HCEC 1CT (cell line): ENCODE measurements at places on chromosomes 1 and 21.

GRCh38 chr1:30745834-30746208, 11.8 kb downstream of the LAPTM5 start:
- DNase-seq: no peak

DNA sequence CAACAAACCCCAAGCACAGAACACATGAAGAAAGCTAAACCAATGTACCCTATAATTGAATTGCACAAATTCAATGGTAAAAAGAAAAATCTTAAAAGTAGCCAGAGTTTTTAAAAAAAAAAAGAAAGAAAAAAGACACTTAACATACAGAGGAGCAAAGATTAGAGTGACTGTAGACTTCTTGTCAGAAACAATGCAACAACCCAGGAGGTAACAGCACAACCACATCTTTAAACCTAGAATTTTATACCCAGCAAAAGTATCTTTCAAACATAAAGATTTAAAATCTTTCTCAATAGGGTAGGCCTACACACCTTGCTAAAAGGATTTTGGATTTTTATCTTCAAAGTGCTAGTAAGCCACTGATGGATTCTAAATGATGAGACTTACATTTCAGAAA, 64.4 kb downstream of the PHTF1 start:
- DNase-seq: no peak

DNA sequence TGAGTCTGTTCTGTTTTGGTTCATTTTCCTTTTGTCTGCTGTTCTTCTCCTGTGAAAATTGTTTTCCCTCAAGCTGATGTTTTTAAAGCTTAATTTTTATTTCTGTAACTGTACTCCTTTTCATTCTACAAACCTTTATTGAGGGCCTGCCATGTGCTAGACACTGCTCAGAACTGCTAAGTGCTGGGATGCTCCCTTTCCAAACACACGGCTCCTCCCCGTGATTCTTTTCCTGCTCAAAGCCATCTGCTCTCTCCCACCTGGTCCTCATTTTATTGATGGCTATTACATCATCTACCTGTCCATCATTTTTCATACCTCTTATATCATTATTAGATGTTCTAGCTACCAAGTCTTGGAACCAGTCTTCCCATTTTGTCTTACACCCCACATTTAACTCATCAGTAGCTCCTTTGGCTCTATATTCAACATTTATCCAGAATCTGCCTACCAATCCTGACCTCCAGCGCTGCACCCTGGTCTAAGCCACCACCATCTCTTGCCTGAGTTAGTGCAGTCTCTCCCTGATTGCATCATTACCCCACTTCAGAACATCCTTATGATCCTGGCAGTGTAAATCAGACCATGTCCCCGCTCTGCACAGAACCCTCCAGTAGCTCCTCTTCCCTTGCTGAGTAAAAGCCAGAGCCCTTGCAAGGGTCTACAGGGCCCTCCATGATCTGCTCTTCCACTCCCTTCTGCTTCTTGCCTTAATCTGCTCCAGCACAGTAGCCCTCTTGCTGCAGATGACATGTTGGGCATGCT, 118.1 kb downstream of the CACNA1E start:
- no peak for DNase-seq

DNA sequence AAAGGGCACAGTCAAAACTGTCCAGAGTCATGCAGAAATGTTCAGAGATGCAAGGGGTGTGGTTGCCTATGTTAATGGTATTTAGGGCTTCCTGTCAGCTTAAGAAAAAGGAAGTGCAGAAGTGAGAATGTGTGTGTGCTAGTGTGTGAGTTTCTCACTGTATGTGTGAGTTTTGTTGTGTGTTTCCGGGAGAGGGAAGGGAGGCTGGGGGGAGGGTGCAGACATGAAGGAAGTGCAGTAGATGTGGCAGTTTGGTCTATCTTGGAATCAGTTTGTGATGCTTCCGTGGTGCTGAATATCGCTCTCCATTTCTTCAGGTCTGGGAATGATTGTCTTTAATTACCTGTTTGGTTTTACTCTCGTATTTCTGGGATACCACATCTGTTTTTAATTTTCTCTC, 16.5 kb upstream of the ATP6V1G3 start:
- DNase-seq: no peak

- DNase-seq: no peak
Observed at GRCh38 chr1:95631695-95632094, 397.7 kb downstream of the RWDD3 start.

DNA sequence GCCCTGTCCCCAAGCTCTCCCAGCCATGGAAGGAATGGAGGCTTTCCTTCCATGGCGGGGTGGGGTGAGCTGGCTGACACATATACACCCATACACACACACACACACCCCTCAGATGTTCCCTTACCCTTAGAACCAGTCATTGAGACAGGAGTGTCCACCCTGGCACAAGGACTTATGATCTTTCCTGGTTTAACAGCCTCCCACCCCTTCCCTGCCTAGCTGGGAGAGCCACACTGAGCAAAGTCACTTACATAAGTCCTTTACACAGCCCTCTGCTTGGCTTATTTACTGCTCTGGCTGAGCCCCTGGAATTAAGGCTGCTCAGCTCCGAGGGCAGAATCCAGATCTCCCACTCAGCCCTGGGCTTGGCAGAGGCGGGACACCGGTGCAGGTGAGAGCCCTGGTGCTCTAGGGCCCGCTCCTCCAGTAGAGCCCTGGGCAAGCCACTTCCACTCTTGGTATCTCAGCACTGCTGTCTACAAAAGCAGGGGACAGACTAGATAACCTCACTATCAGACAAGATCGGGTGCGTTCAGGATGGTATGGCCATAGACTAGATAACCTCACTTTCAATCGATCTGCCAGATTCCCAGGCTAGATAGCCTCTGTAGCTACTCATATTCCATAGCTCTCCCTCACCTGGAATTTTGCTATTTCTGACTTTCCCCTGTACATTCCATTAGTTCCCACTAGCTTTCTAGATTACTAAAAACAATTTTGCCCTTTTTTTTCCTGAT, 16.7 kb downstream of the SLC6A9 start:
- DNase-seq: no peak

DNA sequence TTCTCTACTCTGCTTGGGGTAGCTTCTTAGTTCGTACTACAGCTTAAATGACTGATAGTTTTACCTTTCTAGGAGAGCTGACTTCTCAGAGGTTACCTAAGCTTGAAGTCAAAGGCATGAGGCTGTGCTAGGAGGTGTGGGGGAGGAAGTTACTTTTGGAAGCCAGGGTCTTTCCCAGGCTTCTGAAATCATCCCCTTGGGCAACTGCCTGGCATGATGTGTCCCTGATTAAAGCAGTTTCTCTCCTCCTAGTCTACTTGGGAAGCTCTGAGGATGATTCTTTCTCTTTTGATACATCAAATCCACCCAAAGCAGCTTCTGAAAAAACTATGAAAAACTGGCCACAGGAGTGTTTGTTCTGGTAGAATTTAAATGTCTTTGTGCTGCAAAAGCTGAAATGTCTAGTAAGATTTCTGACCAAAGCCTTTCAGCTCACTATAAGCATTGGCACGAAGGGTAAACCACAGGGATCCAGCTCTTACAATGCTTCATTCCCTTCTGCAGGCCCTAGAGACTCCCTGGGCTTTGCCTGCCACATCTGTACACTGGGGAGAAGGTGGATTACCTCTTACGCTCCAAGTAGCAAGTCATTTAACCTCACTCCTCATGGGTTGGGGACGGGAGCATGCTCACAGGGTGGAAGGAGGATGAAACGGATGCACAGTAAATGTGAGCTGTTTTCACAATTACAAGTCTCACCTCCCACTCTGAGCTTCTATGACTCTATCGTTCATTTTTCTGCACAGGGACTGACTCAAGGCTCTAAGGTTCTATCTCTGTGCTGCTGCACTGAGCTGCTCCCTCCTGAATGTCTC, 59.6 kb downstream of the RUNX1 start:
- DNase-seq: no peak

- DNase-seq: no peak
Observed at GRCh38 chr21:36089946-36090345, 20.1 kb downstream of the CBR1 start.

- DNase-seq: no peak
Observed at GRCh38 chr21:29885491-29885890, 54.3 kb downstream of the GRIK1 start.

DNA sequence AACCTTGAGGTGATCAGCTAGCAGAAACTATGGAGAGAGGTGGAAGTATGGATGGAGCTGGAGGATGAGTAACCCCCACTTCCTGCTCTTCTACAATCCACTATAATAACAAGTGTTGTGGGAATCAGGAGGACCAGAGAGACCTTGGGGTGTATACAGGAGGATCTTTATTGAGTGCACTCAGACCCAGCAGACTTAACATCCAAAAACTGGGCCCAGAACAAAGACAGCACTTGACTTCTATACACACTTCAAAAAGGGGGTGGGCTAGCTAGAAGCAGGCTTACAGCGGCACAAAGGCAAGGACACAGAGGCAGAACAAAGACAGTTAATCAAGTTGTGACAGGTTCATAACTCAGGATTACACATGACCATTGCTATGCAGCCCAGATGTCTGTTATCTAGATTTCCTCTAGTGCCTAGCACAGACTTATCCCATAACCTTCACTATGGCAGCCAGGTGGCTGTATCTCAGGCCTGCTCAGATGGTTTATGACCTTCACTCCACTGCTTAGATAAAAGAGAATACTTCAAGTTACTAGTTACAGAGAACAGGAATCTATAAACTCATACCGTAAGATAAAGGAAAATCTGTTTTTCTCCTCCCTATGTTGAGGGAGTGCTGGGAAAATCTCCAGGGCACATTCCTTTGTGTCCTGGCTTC, 36.1 kb upstream of the PADI2 start:
- no peak for DNase-seq

GRCh38 chr1:234512451-234512861, 33.5 kb upstream of the TARBP1 start:
- DNase-seq: no peak

DNA sequence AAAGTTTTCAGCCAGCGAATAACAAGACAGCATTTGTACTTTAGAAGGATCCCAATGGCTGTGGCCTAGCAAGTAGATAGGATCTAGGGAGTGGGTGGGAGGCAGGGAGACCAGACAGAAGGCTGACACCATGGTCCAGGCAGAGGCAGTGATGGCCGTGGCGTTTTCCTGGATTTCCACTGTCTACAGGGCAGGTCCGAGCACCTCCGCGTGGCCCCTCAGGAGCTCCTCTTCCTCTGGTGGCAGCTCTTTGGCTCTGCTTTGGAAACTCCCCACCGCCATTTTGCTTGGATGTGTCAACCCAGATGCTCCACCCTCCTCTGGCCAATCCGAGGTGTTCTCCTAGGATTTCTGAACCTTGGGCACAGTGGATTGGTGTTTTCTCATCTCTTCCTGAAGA, 25.1 kb downstream of the PADI4 start:
- DNase-seq: no peak

GRCh38 chr1:101238681-101239094, 1.9 kb downstream of the S1PR1 start:
- DNase-seq: peak; percentile 94

- DNase-seq: no peak
Observed at GRCh38 chr1:96521010-96521409, 200.6 kb upstream of the PTBP2 start.

DNA sequence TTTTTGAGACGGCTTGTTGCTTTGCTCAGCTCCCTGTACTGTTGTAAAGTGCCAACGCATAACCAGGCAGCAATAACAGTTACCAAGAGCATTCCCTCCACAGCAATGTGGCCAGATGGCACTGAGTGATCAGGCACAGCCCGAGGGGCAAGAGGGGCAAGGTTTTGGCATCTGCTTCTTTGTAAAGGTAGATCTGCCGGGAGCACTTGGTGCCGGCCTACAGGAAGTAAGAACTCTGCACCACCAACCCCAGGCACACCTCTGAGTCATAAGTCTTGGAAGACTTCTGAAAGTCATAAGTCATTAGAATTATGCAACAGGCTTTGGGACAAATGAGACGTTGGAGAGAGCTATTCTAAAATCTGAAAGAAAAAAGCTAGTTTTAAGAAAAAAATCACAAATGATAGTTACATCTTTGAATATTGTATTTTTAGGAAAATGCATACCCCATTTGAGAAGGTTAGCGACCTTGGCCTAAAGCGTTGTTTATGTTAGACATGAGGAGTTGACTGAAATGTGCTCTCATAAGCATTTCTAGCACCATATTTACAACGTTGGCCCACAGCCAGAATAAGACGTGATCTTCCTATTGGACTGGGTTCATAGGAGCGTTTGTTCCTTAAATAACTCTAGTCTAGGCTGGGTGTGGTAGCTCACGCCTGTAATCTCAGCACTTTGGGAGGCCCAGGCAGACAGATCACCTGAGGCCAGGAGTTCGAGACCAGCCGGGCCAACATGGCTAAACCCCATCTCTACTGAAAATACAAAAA, 37.7 kb upstream of the MAP10 start:
- peak; percentile 48 for DNase-seq

DNA sequence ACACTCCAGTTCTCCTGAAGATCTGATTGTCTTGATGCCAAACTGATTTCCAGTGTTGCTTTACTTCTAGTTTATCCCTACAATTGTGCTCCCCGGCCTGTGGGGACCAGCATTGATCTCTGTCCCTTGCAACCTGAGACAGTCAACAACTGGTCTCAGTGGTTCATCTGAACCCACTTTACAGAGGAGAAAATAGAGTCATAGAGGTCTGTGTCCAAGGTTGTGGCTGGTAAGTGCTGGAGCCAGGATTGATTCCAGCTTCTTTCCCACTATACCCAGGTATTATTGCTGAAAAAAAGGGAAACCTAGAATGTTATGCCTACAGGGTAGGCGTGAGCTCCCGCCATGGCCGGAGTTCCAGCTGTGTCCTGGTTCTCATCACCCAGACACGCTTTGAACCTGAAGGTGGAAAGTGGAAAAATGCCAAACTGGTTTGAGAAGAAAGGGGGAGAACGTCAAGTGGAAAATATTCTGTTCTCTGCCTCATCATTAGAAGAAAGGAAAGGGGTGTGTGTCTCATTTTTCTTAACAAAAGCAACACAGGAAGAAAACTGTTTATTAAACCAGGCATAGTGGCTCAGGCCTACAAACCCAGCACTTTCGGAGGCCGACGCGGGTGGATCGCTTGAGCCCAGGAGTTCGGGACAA, 60.7 kb upstream of the ITPKB start:
- no peak for DNase-seq

- DNase-seq: no peak
Observed at GRCh38 chr1:41476807-41477361, 7.6 kb downstream of the EDN2 start.

GRCh38 chr1:194846488-194846887, 1660.1 kb upstream of the B3GALT2 start:
- no peak for DNase-seq

GRCh38 chr1:168266644-168267186, 14.0 kb upstream of the TBX19 start:
- no peak for DNase-seq

- DNase-seq: no peak
Observed at GRCh38 chr1:231929311-231929710, 302.7 kb downstream of the DISC1 start.
